Vagina (tissue), 2 donors: ENCODE measurements at places on chromosomes 1 and 21. TPM values are rescaled to one million over a fixed set of nuclear protein-coding genes. Genes with fewer than 3 reads are reported as not detected.
A peak's percentile ranks its signal among the peaks of the same experiment; 100 is the strongest.

- DNase-seq, result no peak
These were observed 6.2 kb upstream of the C1orf105 start for GRCh38 chr1:172414331-172414730.

GRCh38 chr1:78645723-78646122, 3.9 kb upstream of the IFI44 start:
- DNase-seq, result no peak

DNA sequence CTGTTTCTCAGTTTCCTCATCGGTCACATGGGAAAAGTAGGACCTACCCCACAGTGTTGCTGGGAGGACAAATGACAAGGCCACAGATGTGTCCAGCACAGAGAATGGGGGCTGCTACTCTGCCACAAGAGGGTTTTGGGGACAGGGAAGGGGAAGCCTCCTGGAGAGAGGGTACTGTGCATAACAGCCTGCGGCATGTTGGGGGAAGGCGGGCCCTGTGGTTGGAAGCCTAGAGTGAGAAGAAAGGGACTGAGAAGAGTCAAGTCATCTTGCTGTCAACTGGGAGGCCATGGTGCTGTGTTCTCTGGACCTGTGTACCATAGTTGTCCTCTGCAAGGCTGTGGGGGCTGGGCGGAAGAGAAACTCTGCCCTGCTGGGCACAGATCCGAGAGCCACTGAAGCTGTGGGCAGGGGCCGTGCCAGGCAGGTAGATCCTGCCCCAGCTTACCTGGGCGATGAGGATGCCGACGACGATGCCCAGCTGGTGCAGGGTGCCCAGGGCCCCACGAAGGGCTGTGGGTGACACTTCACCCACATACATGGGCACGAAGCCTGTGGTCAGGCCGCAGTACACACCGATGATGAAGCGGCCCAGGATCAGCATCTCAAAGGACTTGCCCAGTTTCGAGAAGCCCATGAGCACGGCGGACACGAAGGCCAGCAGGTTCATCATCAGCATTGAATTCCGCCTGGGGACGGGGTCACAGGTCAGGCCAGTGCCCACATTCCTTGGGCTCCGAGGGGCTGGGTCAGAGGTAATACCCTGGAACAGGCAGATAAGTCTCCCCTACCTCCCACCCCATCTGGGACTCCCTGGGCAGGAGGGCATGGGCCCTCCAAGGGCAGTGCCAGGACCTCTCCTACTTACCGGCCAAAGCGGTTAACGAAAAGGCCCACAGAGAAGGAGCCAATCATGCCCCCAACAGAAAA, 28.2 kb downstream of the SLC2A1 start:
- peak; percentile 93 for DNase-seq

NPHS2 gene
- total RNA-seq, result not detected

PSMD4 gene
- 118 TPM for total RNA-seq

BRDT gene
- not detected for total RNA-seq

DNA sequence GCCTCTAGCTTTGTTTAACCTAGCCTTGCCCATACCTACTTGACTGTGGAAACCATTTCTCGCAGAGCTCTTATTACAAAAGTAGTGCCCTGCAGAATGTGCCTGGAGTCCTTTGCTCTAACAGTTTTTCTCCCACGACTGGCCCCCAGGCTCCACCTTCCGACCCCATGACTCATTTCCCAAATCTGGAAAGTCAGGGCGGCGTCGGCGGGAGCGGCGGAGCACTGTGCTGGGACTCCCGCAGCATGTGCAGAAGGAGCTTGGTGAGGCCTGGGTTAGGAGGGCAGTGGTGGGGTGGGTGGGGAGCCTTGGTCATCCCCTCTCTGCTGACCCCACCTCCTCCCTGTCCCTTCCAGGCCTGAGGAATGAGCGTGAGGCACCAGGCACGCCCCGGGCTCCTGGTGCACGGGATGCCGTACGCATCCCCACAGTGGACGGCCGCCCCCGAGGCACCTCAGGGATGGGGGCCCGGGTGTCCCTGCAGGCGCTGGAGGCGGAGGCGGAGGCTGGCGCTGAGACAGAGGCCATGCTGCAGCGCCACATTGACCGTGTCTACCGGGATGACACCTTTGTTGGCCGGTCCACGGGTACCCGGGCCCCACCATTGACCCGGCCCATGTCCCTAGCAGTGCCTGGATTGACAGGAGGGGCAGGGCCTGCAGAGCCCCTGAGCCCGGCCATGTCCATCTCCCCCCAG, 47.5 kb downstream of the YARS1 start:
- no peak for DNase-seq

DNA sequence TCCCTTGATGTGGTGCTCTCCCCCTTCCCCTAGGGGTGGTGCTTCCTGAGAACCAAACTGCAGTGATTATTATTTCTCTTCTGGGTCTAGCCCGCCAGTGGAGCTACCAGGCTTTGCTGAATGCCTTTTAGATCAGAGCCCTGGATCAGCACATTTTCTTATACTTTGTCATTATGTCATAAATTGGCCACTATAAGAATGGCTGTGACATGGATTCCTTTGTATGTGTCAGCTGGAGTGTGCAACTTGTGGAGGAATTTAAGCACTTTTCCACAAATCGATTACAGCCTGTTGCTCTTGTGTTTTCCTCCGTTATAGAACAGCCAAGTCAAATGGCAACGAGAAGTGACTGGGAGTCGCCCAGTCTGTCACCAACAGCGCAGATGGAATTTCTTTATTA, 273.3 kb downstream of the DUSP10 start:
- no peak for DNase-seq

MAP10 gene
- 2.2 TPM for total RNA-seq

DNA sequence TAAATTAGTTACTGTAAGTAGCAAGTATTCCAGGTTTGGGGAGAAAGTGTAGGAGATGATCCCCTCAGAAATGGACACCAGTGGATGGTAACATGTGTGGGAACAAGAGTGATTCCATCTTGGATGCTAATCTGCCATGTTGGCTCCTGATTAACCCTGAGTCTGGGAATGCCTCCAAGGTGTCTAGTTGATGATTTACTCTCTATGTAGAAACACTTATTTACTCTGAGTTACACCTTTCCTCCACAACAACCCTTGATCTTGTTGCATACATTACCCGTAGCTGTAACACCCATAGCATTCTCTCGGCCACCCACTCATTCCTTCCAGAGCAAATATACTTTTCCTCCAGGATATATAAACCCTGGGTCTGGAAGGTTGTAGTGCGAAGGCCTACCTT, 315.9 kb upstream of the GREM2 start:
- DNase-seq, result no peak

DNA sequence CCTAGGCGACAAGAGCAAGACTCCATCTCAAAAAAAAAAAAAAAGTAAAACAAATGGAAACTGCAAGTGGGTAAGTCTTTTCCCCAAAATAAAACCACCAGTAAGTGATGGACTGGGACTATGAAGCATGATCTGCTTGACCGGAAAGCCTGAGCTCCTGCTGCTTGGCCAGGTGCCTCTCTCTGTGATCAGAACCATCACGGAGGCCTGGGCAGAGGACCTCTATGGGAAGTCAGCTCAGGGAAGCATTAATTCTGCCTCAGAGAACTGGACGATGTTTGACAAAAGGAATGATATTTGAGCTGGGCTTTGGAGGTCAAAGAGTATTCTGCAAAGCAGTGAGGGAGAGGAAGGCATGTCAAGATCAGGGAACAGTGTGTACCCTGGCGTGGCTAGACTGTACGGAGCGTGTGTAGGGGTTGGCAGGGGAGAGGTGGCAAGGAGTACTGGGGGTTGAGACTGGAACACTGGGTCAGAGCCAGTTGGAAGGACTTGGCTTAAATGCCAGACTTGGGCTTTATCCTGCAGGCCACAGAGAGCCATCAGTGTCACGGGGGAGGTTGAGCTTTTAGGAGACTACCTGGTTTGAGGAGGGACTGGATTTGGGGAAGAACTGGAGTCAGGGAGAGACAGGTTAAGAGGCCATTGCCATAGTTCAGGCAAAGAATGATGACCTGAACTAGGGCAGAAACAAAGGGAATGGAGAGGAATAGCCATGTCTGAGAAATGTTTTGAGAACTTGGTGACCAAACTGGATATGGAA, 16.4 kb downstream of the ATP1A2 start:
- no peak for DNase-seq

GRCh38 chr1:244068567-244068966, 17.5 kb downstream of the ZBTB18 start:
- no peak for DNase-seq

DNA sequence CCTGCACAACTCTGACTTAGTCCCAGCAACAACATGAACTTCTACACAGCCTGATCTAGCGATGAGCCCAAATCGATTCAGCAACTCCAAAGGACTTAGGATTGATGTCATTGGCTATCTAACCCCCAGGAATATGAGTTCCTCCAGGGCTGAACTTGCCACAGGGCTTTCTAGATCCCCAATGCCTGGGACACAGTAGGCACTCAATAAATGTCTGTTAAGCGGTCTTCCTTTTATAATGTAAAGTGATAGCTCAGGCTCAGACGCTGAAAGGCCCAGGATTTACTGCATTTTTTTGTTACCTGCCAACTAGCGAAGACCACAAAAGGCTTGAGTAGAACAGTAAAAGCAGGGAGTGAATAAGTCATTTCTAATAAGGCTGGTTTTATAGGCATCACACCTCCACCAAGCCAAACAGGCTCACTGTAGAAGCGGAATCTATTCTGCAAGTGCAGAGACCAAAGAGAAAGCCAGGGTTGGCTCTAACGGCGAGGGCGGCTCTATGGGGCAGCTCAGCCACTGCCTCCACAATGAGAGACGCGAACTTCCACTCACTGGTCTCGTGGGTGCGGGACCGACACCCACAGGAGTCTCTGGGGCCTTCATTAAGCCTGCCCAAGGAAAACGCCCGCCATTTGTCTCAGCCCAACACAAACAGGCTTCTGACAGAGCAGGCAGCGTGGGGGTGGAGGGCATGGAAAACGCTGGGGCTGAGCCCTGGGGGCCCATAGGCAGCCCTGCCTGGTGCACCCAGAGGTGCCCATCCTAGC, 52.0 kb downstream of the HLCS start:
- DNase-seq, result no peak

INAVA gene
- 42.2 TPM for total RNA-seq

BMP8A gene
- total RNA-seq, result 2.9 TPM

- DNase-seq, result no peak
These were observed 34.3 kb downstream of the SLC35D1 start for GRCh38 chr1:67019600-67020136.

DNA sequence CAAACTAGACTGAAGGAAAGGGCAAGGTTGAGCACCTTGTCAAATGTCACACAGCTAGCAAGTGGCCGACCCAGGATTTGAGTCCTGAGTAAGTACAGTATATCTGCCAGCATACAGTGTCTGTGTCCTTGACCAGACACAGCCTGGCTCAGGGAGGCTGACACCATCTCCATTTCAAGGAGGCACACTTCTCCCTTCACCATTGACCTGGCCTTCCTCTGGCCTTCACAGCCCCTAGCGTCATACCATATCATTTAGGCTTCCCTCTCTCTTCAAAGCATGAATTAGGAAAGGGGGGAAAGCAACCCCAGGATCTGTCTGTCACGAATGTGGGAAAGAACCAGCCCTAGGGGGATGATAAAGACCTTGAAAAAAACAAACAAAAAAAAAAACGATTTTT, 155.6 kb downstream of the PLPP3 start:
- DNase-seq, result no peak

DNA sequence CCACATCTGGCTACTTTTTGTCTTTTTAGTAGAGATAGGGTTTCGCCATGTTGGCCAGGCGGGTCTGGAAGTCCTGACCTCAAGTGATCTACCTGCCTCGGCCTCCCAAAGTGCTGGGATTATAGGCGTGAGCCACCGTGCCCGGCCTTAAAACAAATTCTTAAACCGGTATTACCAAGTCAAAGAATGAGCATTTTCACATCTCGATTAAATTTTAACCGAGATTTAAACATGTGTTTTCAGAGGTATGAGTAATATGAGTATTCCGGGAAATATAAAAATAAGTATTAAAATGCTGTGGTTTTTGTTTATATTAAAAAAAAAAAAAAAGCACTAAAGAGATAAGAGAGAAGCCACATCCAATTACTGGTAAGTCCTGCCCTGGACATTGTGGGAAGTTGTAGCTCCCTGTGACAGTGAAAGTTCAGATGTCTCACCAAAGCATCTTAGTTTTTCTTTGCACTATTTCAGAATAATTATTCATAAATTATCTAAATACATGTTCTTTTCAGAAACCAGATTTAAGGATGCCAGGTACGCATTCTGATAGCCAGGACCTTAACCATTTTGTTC, 24.9 kb downstream of the ZNF281 start:
- DNase-seq, result no peak

NBPF6 gene
- total RNA-seq, result not detected

- DNase-seq, result no peak
These were observed 1.7 kb downstream of the TNFSF4 start for GRCh38 chr1:173205146-173206051.

DNA sequence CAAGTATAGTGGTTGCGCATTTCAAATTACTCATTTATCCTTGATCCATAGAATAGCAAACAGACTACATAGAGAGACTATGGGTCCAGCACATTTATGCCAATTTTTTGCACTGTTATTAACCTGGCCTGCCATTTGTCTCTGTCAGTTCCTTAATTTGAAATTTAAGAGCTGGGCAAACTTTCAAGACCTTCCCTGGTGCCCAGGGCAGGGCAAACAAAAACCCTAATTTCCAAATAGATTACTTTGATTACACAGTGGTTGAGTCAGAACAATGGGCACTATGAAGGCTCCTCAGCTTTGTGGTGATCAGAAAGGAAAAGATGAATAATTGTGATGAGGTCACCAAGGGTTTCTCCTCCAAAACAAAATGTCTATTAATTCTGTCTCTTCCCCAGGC, 80.6 kb downstream of the TNFSF18 start:
- DNase-seq, result no peak

DNA sequence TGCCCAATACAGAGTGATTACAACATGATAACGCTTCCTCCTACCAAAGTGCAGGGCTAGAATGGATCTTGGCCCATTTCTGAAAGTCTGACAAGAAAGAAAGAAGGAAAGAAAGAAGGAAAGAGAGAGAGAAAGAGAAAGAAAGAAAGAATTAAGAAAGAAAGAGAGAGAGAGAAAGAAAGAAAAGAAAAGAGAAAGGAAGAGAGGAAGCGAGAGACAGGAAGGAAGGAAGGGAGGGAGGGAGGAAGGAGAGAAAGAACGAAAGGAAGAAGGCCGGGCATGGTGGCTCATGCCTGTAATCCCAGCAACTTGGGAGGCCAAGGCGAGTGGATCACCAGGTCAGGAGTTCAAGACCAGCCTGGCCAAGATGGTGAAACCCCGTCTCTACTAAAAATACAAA, 44.1 kb upstream of the PPM1J start:
- no peak for DNase-seq

BSDC1 gene
- 54.3 TPM for total RNA-seq

SLC45A1 gene
- total RNA-seq, result 13.8 TPM

- DNase-seq, result no peak
These were observed 25.2 kb downstream of the ARHGEF10L start for GRCh38 chr1:17564458-17565393.

DNA sequence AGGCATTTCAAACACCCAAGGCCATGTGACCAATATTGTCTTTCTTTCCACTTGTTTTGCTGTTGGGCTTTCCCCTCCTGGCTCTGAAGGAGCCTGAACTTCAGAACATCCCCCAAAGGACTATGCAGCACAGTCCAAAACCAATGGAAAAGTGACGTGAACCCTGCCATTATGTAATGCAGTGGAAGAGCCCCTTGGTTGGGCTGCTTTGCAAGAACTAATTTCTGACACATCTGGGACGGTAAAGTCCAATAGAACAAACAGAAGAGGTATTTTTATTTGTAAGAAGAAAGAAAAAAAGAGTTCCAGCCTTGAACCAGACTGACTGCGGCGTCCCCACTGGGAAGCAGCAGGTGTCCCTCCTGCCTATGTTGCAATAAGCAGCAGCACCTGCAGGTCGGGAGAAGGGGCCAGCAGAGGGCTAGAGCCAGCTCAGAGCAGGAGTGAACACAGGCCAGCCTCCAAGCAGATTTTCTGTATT, 116.7 kb downstream of the CDC7 start:
- no peak for DNase-seq

GRCh38 chr1:41673378-41673777, 188.9 kb upstream of the EDN2 start:
- no peak for DNase-seq
